Pericardium fibroblast (primary cell): ENCODE measurements at places on chromosomes 6 and 20. TPM values are rescaled to one million over a fixed set of nuclear protein-coding genes. Genes with fewer than 3 reads are reported as not detected.

TOX2 gene
- 6.1 and 17.7 TPM in 2 replicates for total RNA-seq

TGM3 gene
- total RNA-seq: under 0.01 TPM in 1 of 2 replicates, not detected in the other

HLA-DPB1 gene
- 7.7 and 7.8 TPM in 2 replicates for total RNA-seq

CTAGE9 gene
- total RNA-seq: not detected in 2 replicates

ZC3H12D gene
- 0.12 TPM in 1 of 2 replicates, not detected in the other for total RNA-seq
